ENCODE measurements at places on chromosomes 4 and X.

DNA sequence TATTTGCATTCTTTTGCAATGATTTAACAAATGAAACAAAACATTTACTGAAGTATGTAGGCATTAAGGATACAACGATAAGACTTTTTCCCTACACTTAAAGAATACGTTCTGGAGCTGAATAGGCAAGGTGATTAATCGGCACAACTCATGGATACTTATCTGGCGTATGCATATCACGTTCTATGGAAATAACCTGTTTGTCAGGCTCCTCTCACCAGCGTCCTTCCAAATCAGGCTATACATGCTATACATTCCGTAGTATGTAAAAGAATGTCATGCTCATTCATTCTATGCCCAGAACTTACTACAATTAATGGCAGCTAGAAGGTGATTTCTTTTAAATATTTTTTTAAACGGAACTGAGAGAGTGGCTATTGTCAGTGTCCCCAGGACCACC lies 25.6 kb upstream of the TCEANC start:
- DNase-seq, result no peak

DNA sequence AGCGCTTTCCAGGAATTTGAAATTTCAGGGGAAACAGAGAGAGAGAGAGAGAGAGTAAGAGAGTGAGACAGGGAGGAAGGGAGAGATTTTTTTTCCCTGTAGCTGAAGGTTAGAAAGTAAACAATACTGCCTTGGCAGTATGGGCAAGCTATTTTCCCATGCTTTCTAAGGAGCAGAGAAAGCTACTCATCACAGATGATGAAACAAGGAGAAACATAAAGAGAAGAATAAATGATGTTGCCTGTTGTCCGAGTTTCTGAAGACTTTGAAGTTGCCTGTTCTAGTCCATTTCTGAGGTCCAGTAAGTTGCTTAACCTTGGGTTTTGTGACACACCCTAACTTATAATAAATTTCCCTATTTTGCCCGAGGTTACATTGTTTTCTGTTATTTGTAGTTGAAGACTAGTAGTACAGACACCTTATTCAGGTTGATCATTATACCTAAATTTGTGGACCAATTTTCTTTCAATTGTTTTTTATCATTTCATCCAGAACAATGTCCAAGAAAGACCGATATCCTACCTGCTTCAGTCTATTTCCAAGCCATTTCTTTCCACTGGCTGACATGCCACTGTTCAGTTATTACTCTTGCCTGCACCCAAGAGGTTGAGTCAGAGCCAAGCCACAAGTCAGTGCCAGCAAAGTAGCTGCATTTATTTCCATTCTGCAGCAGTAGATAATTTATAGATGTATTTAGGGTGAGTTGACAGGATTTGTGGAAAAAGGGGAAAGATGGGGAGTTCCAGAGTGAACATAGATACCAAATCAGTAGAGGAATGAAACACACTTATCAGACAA lies 49.7 kb upstream of the SLC16A2 start:
- DNase-seq, result no peak

GRCh38 chr4:145482209-145483037 lies 770 bp downstream of the SMAD1 start:
- DNase-seq, result no peak

DNA sequence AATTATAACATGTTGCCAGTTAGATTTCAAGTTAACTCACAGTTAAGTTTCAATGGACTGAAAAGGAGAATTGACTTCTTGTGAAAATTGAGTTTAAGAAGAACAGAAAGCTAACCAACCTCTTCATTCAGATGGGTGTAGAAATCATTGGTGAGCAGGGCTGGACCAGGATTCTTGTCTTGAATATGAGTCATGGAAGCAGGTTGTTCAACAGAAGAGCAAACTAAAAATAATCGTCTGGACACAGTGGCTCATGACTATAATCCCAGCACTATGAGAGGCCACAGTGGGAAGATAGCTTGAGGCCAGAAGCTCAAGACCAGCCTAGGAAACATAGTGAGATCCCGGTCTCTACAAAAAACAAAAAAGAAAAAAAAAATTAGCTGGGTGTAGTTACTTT lies 98.2 kb downstream of the ARSJ start:
- no peak for DNase-seq

DNA sequence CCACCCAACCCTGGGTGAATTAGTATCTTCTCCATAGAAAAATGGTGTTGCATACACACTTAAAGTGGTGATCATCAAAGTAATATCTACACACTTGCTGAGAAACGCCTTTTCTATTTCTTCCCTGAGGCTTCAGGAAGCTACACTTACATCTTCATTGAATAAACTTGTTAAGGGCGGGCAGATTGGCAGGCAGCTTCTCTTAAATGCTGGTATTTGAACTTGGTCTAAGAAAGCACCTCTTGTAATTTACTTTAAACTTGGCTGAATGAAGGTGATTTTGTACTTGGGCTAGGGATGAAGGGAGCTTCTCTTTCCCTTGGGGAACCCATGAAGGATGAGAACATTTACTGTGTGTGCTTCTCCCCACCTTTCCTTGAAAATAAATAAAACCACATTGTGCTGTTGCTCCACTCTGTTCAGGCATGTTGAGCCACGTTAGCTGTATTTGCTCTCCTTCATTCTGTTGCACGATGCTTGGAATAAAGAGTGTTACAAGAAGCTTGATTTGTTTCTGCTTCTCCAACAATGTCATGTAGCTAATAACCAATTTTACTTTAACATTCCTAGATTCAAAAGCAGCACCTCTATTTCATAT lies 430.1 kb downstream of the ANKRD50 start:
- DNase-seq, result no peak

DNA sequence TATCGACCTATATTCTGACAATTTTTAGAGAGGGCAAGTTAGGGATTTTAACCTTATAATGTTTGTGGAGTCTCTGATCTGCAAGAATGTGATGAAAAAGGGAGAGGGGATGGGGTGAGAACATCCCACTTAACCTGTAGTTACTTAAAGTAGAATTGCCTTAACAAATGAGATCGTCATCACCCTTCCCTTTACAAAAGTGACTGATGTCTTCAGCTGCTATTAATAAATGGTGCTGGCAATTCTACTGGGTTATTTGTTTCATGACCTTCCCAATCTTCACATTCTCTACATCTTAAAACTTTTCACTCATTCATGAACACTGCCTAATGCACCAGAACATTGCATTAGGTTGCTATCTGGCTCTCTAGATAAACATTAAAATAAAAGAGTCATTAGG lies 873.4 kb upstream of the LCORL start:
- no peak for DNase-seq

- no peak for DNase-seq
These were observed 29.5 kb upstream of the USP9X start for GRCh38 chrX:41055740-41056139.

DNA sequence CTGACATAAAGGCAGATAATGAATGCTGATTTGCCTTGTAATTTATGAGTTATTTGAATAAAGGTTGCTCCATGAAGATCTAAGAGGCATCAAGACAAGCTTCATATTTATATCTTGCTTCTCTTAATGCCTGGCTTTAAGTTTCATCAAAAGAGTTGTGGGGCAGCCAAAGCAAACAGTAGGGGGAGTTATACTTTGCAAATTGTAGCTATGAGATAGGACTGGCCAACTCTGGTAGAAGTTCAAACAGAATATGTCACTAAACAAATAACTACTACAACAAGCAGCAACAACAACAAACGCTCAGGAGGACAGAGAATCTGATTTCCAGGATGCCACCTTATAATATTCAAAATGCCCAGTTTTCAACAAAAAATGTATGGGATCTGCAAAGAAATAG lies 69.1 kb upstream of the PLAC1 start:
- DNase-seq, result no peak

GRCh38 chr4:36823199-36823967 lies 421.2 kb upstream of the NWD2 start:
- no peak for DNase-seq

- no peak for DNase-seq
These were observed 40.4 kb downstream of the MAGEB17 start for GRCh38 chrX:16207634-16208033.
